Epithelial cell of proximal tubule (primary cell): ENCODE measurements at places on chromosomes 3 and 15.

DNA sequence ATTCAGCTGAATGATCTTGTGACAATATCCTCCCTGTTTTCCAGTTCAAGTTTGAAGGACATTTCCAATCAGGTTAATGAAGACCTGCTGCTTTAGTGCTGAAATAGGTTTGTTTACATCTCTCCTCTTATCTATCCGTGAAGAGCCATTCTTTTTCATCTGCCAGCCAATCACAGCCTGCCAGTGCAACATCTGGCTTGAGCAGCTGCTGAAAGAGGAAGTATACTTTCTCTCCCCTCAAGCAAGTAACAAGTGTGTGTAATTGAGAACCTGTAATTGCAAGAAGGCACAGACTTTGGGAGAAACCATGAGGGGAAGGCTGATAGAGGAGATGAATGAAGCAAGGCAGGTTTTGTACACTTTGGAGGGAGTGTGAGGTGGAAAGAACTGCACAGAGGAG is 404.3 kb downstream of the AGBL1 start:
- DNase-seq = no peak

GRCh38 chr15:65611888-65612615 is 1.1 kb upstream of the INTS14 start:
- no peak for DNase-seq

- no peak for DNase-seq
Measured at GRCh38 chr15:36844534-36844998, 255.8 kb downstream of the MEIS2 start.

- DNase-seq = no peak
Measured at GRCh38 chr3:76199382-76199781, 414.0 kb upstream of the ZNF717 start.

DNA sequence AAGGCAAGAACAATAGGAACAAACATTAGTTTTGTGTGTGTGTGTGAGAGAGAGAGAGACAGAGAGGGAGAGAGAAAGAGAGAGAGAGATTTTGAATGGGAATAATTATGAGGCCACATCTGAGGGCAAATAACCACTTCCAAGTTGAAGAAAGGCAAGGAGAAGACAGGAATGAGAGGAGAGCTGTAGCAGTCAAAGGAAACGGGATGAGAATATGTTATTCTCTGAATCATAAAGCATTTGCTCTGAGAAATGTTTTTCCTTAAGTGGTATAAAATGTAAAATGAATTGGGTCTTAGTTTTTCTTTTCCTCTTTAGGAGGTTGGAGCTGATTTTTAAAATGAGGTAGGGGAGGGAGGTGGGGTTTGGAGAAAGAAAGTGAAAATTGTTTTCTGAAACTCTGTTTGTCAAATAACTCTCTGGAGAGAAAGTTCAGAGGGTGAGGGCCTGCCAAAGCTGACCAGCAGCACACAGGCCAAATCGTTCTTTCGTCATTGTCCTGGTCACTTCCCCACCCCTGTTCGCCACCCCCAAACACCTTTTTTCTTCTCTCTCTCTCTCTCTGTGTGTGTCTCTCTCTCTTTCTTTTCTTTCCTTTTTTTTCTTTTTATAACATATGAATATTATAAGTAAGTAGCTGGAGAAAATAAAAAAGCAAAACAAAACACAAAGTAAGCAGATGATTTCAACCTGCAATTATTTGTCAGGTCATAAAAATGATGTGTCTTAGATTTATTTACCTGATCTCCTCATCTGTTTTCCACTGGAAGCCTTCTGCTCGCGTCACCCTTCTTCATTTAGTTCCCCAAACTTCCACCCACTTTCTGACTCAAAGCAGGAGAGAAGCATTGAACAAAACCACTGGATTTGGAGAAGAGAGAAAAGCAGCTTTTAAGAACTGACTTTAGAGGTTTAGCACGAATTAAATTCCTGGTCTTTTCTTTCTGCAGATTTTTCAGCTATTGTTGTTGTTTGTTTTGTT is 110.6 kb downstream of the LPP start:
- no peak for DNase-seq

- DNase-seq = no peak
Measured at GRCh38 chr3:72388117-72388516, 460.1 kb downstream of the SHQ1 start.

DNA sequence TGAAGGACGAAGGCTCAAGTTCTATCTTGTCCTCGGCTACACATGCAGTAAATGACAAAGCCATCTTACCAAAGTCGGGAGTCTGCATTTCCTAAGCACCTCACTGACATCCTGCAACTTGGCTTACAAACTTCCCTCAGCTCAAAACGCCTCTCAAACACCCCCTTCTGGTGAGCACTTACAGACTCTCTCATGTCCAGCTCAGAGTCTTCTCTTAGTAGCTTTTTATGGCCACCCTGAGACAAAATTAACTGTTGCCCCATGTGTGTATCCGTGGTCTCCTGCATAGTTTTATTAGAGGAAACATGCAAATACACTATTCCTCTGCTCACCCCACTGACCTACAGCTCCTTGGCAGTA is 819.7 kb downstream of the FHIT start:
- DNase-seq = no peak

GRCh38 chr15:95880031-95880570 is 450.4 kb upstream of the NR2F2 start:
- DNase-seq = no peak

GRCh38 chr15:91953432-91953831 is 99.9 kb downstream of the SLCO3A1 start:
- DNase-seq = no peak
